Activated T-helper 9 cell treated with anti-CD3 and anti-CD28 coated beads, Interleukin-2, amount 50 U/mL, for 16 hours (primary cell): ENCODE measurements at places on chromosomes 4 and X.

DNA sequence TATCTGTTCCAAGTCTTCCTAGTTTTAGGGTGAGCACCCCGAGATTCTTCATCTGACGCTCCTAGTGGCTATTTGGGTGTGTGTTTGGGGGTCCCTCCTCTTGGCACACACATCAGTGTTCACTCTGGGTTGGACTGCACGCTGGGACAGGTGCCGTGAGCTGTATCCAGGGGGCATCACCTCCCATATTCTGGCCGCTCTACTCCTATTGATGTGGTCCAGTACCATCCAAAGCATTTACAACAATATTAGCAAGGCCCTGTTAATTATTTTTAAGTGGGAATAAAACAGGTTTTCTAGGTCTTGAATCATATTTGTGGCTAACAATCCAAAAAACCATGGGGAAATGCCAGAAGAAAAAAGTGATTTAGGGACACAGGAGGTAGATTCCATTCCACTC is 26.4 kb downstream of the CYTL1 start:
- DNase-seq: no peak

GRCh38 chr4:73308286-73308685 is 49.7 kb upstream of the ANKRD17 start:
- no peak for DNase-seq

DNA sequence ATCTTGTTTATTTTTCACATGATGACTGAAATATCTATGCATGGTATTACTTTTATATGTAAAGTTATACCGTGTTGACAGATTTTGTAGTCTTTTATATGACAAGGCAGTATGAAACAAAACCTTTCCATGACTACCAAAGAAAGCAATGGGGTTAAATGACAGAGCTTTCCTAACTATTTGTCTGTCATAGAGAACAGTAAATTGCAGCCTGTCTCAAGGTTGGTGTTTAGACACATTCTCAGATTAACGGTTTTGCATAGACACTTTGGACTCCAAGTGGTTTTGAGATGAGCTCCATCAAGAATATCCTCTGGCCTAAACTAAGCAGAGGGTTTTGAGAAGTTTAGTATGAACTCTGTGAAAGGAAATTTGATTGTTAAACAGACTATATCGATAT is 180.7 kb upstream of the TENM3 start:
- no peak for DNase-seq

DNA sequence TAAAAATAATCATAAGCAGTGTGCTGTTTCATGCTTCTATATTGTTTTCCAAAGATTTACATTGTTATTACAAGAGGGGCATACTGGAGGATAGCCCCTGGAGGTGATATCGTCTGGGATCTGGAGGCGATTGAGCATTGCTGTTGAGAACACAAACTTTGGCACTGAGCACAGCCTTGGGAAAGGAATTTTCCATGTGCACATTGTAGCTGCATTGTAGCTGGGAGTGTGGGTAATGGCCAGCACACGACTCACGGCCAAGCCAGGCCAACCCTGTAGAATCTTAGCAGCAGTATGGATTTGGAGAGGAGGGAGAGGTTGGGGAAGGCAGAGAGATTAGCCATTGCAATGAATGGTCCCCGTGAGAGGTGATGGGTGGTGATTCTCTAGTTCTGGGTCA is 121.9 kb downstream of the SMIM20 start:
- no peak for DNase-seq

DNA sequence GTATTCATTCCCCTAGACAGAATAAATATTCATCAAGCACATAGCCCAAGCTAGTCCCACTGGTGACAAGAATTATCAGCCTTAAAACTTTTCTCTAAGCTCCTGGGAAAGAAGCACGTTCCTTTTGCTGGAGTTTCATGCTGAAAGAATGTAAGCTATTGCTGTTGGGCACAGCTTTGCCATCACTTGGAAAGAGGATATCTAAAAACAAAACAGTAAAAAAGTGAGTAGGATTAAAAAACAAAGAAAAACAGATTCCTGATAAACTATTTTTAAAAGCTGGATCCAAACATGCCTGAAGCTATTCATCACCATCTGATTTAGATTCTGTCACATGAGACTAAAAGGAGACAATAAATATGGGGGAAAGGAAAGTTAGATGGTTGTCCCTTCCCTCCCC is 176.8 kb downstream of the SCFD2 start:
- no peak for DNase-seq

DNA sequence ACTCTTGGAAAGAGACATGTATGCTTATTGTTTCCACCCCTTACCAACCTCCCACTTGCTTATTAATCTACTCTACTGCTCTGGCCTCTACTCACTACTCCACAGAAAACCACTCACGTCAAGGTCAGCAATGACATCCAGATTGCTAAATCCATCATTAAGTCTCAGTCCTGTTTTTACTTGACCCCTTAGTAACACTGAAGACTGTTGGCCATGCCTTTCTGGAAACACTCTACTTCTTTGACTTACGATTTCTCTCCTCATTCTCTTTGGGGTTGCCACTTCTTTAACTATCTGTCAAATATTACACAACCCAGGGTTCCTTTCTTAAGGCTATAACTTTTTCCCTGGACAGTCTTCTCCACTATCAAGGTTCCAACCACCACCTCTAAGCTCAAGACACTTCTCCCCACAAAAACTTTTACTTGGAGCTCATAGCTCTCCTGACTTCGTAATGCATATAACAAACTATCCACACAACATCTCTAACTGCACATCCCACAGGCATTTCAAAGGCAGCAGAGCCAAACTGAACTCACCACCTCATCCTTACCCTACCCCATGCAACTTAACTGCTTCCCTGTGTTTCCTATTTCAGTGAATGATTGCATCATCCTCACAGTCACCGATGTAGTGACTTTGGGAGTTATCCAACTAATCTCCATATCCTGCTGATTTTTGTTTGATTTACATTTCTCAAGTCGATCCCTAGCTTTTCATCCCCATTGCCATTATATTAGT is 15.8 kb upstream of the MAGEA4 start:
- no peak for DNase-seq

DNA sequence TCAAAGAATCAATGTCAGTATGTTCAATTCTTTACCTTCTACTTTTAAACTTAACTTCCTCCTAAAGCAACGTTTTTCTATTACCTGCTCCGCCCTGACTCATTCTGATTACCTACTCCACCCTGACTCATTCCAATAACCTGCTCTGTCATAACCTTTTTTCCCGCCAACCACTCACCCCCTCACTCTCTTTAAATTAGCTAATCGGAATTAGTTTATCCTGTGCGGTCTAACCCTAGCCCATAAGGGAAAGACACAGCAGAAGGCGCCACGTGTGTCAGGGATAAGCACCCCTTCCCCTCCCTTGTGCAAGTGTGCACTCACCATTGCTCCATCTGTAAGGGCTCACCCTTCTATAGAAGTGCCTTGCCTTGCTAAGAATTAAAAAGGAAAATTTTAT is 64.4 kb downstream of the EIF4E start:
- DNase-seq: peak; percentile 13

- DNase-seq: no peak
Measured at GRCh38 chrX:1411326-1411725, 19.4 kb upstream of the SLC25A6 start.

GRCh38 chrX:16308773-16309172 is 141.5 kb downstream of the MAGEB17 start:
- no peak for DNase-seq

- DNase-seq: no peak
Measured at GRCh38 chrX:130896026-130896425, 7.0 kb downstream of the ENOX2 start.

DNA sequence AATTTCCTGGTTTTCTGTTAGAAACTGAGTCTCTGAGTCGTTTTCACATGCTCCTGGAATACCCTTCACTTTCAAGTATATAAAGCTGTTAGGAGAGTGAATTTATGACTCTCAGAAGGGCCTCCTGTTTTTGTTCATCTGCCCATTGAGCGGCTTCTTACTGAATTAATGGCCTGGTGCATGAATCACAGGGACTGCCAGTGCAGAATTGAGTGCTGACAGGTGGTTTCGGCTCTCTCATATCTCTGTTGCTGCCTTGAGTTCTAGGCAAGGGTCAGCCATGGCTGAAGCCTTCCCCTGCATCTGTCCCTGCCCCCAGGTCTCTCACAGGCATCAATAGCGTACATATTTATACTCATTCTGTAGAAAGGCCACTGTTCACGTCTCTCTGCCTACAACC is 22.7 kb upstream of the SEPSECS start:
- no peak for DNase-seq

DNA sequence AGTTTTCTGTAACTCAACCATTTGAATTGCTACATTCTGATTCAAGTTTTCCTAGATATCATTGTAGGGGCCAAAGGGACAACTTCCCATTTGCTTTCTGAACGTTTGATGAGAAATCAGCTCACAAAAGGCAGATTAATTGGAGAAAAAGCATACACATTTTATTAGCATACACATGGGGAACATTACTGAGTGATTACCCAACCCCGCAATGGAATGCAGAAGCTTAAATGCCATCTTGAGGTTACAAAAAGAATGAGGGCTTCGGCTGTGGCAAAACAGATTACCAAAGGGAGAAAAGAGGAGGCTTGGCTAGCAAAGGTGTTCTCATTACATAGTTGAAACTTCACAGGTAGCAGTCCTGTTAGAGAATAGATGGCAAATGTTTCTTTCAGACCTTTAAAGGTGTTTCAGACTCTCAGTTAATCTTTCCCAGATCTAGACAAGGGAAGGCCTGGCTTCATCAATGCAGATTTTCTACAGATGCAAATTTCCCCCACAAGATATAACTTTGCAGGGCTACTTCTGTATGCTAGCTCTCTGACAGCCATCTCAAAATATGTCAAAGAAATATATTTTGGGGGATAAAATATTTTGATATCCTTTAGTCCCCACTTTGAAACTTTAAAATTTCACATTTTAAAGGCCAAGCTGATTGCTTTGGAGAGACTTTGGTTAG is 26.5 kb upstream of the HERC6 start:
- no peak for DNase-seq

DNA sequence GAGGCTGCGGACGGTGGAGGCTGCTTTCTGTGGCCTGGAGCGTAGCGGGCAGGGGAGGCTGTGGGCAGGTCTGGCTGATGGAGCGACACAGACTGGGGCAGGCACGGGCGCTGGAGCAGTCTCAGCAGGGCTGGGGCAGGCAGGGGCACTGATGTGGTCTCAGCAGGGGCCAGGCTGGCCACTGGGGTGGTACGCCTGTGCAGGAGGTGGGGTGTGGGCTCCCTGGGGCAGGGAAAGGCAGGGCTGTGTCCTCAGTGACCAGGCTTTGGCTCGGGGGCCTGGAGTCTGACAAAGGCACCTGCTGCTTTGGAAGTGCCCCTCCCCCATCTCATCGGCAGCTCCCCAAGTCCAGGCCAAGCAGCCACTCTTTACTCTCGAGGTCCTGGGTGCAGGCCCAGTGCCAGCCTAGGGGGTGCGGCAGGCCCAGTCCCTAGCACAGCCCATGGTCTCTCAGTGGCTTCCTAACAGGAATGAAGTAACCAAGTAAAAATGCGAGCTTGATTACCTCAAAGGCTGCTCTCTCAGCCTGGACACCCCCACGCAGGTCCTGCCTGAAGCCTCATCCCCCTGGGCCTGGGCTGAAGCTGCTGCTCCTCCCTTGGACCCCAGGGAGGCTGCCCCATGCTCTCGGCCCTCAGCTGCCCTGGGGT is 55.5 kb downstream of the ADRA2C start:
- DNase-seq: no peak

DNA sequence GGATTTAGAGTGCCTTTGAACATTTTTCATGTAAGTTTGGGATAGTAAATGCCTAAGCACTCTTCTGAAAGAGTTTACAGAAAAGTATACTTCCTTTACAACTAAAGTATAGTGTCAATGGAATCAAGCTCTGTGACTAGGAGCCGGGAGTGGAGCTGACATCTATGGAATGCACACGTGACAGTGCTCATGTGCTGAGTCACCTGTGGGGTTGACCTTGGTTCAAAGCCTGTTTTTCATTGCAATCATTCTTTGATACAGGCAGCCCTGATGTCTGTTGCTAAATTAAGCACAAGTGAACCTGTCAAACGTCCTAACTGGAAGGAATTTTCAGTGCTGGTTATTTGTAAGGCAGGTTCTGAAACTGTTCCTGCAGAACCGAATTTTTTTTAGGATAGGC is 82.5 kb downstream of the GPAT3 start:
- no peak for DNase-seq

DNA sequence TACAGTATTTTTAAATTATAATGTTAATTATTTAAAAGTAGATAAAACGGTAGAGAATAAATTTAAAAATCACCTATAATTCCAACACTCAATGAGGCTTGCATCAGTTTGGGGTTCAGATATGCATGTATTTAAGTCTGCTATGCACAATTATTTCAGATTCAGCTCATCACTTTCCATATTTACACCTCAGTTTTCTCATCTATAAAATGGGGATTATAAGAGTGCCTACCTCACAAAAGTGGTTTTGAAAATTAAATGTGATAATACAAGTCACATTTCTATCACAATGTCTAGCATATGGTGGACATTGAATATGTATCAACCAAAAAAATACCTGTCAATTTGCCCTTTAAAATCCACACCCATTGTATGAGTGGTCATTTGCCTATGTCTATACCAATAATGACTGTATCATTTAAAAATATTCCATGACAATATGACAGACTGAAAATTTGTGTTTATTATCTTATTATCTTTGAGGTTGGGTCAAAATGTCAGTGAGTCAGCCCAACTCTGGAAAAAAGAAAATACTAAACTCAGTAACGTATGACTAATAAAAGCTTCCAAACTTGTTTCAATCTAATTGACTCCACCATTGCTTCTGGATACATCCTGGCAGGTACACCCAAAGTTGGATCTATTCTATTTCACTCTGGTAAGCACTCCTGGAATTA is 20.8 kb downstream of the OR13H1 start:
- DNase-seq: no peak

DNA sequence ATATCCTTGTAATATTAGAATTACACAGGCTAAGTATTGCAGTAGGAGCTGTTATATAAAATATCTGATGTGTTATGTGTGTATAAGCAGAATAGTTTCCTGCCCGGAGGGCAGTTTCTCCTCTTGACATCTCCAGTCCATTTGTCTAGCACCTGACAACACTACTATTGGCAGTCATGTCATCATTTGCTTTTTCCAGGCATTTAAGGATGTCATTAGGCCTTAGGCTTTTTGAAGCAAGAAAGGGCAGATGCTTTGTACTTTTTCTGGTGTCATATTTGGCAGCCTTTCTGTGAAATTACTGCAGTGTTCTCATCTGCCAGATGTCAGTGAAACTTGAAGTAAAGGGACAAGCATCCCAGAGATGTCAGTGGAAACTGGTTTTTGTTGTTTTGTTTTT is 2017.6 kb upstream of the IGFBP7 start:
- DNase-seq: no peak

- no peak for DNase-seq
Measured at GRCh38 chr4:1214101-1215095, 34.5 kb downstream of the CTBP1 start.

- no peak for DNase-seq
Measured at GRCh38 chr4:69832326-69833030, 27.5 kb downstream of the SULT1E1 start.

DNA sequence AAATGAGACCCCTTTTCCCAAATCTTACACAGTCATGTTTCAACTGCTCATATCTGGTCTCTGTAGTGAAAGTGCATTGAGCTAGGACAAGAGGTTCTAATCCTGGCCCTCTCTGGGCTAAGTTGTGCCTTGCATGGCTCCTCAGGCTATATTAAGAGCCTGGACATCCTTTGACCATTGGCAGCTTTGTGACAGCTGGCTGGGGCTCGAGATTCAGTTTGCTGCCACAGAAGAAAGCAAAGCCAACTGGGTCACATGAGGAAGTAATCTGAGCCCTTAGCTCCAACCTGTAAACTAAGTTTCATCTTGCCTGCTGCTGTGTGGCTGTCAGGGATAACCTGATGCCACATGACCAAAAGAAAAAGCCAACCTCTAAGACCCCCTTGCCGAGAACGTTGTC is 51.8 kb upstream of the JADE1 start:
- no peak for DNase-seq

GRCh38 chrX:27008486-27008885 is 454.7 kb downstream of the PPP4R3C start:
- DNase-seq: no peak
